ENCODE measurements at places on chromosomes 6 and 20.

DNA sequence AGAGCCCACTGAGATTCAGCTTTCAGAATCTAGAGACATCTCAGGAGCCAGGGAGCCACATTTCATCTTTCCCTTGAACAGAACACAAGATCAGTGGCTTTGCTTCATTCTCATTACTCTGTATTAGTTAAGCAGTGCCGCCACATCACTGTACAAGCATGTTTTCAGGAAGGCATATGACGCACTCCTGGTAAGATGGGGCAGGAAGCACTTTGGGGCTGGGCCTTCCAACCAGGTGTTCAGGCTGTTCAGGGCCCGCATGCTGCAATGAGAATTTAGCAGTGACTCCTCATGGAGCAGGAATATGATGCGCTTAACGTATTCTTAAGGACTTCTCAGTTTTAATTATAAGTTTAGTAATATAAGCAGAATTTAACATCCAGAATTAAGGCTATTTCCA lies 29.7 kb upstream of the GNRH2 start:
- no peak for DNase-seq

DNA sequence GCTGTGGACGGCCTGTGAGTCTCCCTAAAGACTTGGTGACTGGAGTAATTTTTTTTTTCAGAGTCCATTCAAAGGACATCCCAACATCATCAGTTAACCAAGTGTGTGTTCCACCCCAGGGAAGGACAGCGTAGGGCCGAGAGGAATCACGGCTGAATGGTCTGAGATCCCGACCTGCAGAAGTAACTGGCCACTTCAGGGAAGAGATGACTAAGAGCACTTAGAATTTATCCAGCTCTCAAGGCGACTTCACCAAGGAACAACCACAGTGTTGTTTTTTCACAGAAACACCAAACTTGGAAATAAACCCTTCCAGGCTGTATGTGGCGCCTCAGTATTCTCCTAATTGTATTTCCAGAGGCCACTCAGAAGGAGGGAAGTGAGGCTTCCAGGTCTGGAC lies 231.6 kb downstream of the FNDC1 start:
- DNase-seq = no peak

DNA sequence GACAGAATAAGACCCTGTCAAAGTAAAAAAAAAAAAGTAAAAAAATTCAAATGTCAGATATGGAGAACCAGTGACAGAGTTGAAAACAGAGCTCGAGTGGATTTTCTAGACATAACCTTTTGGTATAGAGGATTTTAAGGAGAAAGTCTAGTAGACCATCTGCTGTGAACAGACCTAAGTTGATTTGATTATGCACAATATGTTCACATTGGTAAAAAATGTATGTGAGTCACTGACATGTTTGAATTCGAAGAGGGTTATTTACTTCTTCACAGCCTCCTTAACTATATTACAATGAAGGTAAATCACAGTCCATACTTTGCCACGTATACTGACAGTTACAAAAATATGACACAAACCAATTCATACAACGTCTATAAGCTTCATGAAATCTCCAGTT lies 7.4 kb downstream of the TINAG start:
- no peak for DNase-seq

- peak; percentile 28 for DNase-seq
Measured at GRCh38 chr6:157811476-157812173, 11.4 kb upstream of the SNX9 start.

DNA sequence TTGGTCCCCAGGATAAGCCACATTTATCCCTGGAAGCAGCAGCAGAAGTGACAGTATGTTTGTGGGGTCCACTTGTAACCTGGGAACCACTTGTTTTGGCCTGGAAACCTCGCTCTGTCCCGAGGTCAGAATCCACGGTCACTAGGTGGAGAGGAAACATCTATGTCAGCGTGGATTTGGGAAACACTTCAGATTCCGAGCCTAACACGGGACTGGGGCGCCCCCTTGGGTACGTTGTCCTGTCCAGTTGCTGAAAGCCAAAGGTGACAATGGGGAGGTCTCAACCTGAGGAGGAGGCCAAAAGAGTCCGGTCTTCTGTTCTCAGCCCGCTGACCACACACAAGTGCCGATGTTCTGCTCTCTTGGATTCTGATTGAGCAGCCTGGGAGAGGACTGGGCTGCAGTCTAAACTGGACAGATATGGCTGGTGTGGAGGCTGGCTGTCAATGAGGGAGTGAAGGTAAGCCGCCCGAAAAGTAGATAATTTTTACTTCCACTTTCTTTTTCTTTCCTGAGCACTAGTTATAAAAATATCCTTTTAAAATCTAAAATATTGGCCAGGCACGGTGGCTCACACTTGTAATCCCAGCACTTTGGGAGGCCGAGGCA lies 4.9 kb upstream of the ZFP57 start:
- DNase-seq = no peak

GRCh38 chr6:3919130-3919628 lies 70.0 kb downstream of the FAM50B start:
- DNase-seq = peak; percentile 94
